Central memory CD8-positive, alpha-beta T cell (primary cell): ENCODE measurements at places on chromosomes 13 and 19.

GRCh38 chr13:30020726-30021312 lies 170.4 kb upstream of the UBL3 start:
- no peak overlapping the region for H3K4me3 ChIP-seq
- H3K4me1 ChIP-seq, result no peaks in the 10 kb centered on the region
- no peak for DNase-seq
- H3K27ac ChIP-seq, result no peak overlapping the region

GRCh38 chr19:35336166-35336955 lies 7.4 kb downstream of the CD22 start:
- H3K27ac ChIP-seq, result no peak overlapping the region
- no peak for DNase-seq

DNA sequence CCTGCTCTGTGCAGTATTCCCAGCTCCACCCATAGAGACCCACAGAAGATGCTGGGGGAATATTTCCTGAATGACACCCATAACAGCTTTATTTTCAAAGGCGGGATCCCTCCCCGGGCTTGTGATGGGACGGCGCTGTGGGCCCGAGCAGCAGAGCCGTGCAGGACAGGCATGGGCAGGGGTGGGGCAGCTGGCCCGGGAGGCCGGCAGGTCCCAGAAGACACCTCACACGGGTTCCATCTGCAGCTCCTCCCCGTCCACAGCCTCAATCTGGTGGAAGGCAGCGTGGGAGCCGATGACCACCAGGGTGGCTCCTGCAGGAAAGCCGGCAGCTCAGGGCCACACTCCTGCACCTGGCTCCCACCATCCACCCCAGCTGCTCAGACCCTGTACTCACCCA lies 2.5 kb downstream of the RABAC1 start:
- no peaks in the 10 kb centered on the region for H3K27me3 ChIP-seq
- no peak overlapping the region for H3K4me3 ChIP-seq
- no peak overlapping the region for H3K27ac ChIP-seq
- no peak for DNase-seq

- peaks cover 33% of the 10 kb centered on the region for H3K4me1 ChIP-seq
- no peaks in the 10 kb centered on the region for H3K27me3 ChIP-seq
- H3K4me3 ChIP-seq, result peak overlapping the region; percentile 99
- peaks cover 38% of the 10 kb centered on the region for H3K36me3 ChIP-seq
Measured at GRCh38 chr19:2477141-2477710, 1.3 kb downstream of the GADD45B start.

DNA sequence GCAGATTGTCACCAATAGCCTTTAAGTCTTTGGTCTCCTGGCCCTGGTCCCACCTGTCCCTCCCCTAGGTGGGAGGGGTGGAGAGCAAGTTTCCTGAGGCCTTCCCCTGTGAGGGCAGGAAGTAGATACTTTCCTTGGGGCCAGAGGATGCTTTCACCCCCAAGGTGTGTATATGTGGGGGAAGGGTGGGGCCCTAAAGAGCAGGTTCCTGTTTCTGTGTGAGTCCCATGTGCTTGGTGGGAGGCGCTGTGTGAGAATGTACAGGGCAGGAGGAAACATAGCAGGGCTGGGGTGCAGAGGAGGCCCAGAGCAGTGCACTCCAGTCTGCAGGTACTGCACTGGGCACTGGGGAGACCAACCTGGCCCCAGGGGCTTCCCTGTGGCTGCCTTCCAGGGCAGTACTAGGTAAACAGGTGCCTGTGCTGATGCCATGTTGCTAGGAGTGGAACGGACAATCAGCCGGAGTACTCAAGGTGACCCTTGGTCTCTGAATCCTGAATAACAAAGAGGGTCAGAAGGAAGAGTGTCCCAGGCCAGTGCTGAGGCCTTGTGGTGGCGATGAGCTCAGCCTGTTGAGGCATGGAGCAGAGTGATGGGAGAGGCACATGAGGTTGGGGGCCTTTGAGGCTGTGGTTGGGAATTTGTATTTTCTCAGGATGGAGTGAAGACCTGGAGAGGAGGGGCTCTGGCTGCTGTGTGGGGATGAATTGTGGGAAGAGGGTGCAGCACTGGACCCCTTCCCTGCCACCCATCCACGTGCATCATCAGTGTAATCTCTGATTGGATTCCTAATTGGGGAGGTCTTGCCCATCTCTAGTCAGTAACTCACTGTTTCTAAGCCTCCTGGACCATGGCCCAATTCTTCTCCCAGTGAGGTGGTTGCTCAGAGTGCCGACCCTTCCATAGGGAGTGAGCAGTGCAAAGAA lies 5.1 kb downstream of the EGLN2 start:
- peak overlapping the region; percentile 98 for H3K4me3 ChIP-seq
- no peak for DNase-seq
- no peaks in the 10 kb centered on the region for H3K27me3 ChIP-seq
- peaks cover 86% of the 10 kb centered on the region for H3K4me1 ChIP-seq
- peak overlapping the region; percentile 97 for H3K27ac ChIP-seq
- H3K36me3 ChIP-seq, result peaks cover 67% of the 10 kb centered on the region

DNA sequence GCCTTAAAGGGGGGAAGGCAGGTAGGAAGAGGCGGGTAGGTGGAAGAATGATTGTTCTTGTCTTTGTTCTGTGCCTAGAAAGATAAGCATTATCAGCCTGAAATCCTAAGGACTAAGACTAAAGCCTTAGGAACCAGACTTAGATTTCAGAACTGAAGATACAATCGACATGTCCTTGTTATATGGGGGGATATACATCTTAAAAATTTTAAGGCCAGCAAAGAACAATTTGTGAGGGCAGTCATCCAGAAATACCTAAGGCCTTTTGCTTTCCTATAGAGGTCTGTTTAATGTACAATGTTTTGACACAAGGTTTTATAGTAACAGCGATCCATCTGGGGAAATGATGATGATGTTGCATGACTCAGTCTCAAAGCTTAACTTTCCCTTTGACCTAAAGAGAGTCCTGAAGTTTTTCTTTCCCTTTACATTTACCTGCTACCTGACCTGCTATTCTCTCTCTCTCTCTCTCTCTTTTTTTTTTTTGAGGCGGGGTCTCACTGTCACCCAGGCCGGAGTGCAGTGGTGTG lies 20.2 kb upstream of the CEACAM6 start:
- no peak overlapping the region for H3K4me3 ChIP-seq
- no peak for DNase-seq
- H3K27ac ChIP-seq, result no peak overlapping the region
- H3K4me1 ChIP-seq, result no peaks in the 10 kb centered on the region
- H3K27me3 ChIP-seq, result peaks cover 63% of the 10 kb centered on the region

- DNase-seq, result no peak
- H3K4me1 ChIP-seq, result peaks cover 17% of the 10 kb centered on the region
- peak overlapping the region; percentile 29 for H3K4me3 ChIP-seq
- H3K27ac ChIP-seq, result no peak overlapping the region
Measured at GRCh38 chr19:47729468-47729798, 15.9 kb upstream of the NOP53 start.
